ENCODE measurements at places on chromosomes 6 and 20. TPM values are rescaled to one million over a fixed set of nuclear protein-coding genes. Genes with fewer than 3 reads are reported as not detected.
A peak's percentile ranks its signal among the peaks of the same experiment; 100 is the strongest.

The LTA gene
- total RNA-seq = not detected

The ADGRB3 gene
- 5.7 TPM for total RNA-seq

The MYH7B gene
- 0.84 TPM for total RNA-seq

The TCEA2 gene
- total RNA-seq = 41.1 TPM

- DNase-seq = no peak
- H3K27me3 ChIP-seq = no peaks in the 10 kb centered on the region
- H3K4me1 ChIP-seq = no peaks in the 10 kb centered on the region
- no peak overlapping the region for H3K4me3 ChIP-seq
- H3K27ac ChIP-seq = no peak overlapping the region
These were observed 150.9 kb upstream of the HMGN3 start for GRCh38 chr6:79385333-79385732.

DNA sequence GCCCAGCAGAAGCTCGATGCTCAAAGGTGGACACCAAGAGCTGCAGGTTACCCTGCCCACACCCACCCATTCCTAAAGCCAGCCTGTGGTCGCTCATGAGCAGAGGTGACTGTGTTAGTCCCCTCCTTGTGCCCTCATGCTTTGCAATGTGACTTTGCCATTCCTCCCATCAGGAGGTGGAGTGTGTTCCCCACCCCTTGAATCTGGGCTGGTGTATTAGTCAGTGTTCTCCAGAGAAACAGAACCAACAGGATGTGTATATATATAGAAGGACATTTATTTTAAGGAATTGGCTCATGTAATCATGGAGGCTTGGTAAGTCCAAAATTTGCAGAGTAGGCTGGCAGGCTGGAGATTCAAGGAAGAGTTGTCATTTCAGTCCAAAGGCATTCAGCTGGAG, 54.4 kb upstream of the RNF24 start:
- DNase-seq = no peak
- H3K4me3 ChIP-seq = no peak overlapping the region
- H3K27me3 ChIP-seq = no peaks in the 10 kb centered on the region
- H3K27ac ChIP-seq = peak overlapping the region; percentile 66
- H3K4me1 ChIP-seq = peaks cover 37% of the 10 kb centered on the region

- peaks cover 4% of the 10 kb centered on the region for H3K36me3 ChIP-seq
- no peak overlapping the region for H3K27ac ChIP-seq
- H3K4me1 ChIP-seq = peaks cover 43% of the 10 kb centered on the region
- no peak overlapping the region for H3K4me3 ChIP-seq
These were observed 30.5 kb downstream of the FOXP4 start for GRCh38 chr6:41576667-41577066.

DNA sequence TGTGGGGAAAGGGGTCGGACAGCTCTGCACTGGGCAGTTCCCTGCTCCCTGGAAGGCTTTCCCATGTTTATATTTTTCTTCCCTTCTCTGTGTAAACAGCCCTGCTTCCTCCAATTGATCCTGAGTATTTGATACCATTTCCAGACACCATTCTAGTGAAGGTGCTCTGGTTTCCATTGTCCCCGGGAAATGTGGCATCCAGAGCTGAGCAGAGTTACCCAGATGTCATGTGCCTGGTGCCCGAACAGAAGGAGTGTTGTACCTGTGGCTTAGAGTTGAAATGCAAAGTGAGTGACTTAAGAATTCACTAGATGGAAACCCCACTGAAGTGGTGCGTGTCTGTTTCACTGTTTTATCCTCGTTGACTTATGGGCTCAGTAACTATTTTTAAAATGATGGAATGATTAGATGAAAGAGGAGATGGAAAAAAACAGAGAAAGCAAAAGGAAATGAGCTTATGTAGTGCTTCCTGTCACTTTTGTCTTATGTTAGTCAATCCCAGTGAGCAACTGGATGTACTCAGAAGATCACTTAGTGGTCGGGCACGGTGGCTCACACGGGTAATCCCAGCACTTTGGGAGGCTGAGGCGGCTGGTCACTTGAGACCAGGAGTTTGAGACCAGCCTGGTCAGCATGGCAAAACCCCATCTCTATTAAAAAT, 83.8 kb downstream of the SASH1 start:
- no peaks in the 10 kb centered on the region for H3K27me3 ChIP-seq
- H3K4me3 ChIP-seq = no peak overlapping the region
- no peak for DNase-seq
- peaks cover 44% of the 10 kb centered on the region for H3K4me1 ChIP-seq
- no peak overlapping the region for H3K27ac ChIP-seq

GRCh38 chr6:12335131-12335527, 45.0 kb downstream of the EDN1 start:
- DNase-seq = no peak
- no peaks in the 10 kb centered on the region for H3K4me1 ChIP-seq
- H3K27ac ChIP-seq = no peak overlapping the region
- no peak overlapping the region for H3K4me3 ChIP-seq
- no peaks in the 10 kb centered on the region for H3K36me3 ChIP-seq
- no peaks in the 10 kb centered on the region for H3K27me3 ChIP-seq

DNA sequence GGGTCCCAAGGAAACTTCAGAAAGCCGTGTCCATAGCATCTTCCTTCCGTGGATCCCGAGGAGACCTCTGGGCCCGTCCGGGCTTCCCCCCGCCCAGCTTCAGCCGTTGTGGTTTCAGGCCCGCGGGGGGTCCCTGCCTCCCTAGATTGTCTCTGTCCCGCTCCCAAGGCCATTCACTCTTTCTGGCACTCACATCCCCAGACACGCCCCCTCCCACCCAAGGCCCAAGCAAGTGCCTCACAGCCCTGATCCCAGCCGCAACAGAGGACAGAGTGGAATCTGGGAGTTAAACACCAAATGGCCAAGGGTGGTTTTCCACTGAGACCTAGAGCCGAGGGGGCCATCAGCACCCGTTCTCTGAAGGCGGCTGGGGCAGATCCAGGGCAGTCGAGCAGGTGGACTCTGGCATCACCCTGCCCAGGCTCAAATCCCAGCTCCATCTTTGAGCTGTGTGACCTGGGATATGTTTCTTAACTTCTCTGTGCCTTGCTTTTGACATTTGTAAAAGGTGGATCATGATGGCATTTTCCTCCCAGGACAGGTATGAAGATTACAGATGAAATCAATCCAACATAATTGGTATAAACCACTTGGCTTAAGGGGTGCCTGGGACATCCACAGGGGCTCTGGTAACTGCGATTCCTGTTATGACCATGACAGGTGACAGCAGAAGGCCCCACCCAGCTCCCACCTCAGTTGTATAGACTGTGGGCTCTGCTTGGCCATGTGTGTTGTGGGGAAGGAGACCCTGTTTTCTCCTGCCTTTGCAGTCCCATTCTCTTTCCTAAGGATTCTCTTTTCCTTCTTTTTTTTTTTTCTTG, 48.1 kb downstream of the CTCFL start:
- DNase-seq = no peak
- H3K27me3 ChIP-seq = no peaks in the 10 kb centered on the region
- H3K27ac ChIP-seq = peak overlapping the region; percentile 62

- H3K4me1 ChIP-seq = no peaks in the 10 kb centered on the region
- no peak overlapping the region for H3K4me3 ChIP-seq
- no peak overlapping the region for H3K27ac ChIP-seq
- no peaks in the 10 kb centered on the region for H3K36me3 ChIP-seq
These were observed 129.9 kb upstream of the CHD6 start for GRCh38 chr20:41748051-41748450.

DNA sequence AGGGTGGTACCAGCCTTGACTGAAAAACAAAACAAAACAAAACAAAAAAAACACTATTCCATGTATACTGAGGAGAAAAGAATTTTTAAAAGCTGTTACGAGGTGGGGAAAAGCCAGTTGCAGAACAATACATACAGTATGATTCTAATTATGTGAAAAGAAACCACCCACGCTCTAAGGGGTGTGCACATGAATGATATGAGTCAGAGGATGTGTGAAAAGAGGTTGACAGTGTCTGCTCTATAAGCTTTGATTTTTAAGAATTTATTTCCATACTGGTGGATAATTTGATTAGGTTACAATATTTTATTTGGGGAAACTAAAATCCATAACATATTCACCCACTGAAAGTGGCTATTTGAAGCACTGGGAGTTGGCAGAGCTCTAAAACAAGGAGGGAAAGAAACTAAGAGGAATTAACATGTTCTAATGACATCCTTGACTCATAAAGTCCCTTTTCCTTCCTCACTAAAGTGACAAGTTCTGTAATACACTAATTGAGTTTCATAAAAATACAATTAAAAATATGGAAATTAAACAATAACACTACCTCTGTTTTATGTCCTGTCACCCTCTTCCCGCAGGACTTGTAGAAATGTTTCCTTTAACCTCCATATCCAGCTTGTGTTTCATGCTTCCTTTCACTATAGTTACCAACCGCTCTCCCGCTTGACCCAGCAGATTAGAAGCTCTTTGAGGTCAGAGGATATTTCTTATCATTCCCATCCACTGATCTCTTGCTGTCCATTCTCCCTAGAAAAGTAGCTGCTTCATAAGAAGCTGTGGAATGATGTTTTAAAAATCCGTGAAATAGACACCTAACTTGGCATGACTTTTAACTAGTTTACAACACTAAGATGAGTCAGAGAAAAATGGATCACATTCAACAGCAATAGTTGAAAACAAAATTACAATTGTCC, 118.6 kb upstream of the CCDC28A start:
- no peaks in the 10 kb centered on the region for H3K4me1 ChIP-seq
- no peak for DNase-seq
- no peak overlapping the region for H3K27ac ChIP-seq
- H3K27me3 ChIP-seq = no peaks in the 10 kb centered on the region
- H3K36me3 ChIP-seq = no peaks in the 10 kb centered on the region

DNA sequence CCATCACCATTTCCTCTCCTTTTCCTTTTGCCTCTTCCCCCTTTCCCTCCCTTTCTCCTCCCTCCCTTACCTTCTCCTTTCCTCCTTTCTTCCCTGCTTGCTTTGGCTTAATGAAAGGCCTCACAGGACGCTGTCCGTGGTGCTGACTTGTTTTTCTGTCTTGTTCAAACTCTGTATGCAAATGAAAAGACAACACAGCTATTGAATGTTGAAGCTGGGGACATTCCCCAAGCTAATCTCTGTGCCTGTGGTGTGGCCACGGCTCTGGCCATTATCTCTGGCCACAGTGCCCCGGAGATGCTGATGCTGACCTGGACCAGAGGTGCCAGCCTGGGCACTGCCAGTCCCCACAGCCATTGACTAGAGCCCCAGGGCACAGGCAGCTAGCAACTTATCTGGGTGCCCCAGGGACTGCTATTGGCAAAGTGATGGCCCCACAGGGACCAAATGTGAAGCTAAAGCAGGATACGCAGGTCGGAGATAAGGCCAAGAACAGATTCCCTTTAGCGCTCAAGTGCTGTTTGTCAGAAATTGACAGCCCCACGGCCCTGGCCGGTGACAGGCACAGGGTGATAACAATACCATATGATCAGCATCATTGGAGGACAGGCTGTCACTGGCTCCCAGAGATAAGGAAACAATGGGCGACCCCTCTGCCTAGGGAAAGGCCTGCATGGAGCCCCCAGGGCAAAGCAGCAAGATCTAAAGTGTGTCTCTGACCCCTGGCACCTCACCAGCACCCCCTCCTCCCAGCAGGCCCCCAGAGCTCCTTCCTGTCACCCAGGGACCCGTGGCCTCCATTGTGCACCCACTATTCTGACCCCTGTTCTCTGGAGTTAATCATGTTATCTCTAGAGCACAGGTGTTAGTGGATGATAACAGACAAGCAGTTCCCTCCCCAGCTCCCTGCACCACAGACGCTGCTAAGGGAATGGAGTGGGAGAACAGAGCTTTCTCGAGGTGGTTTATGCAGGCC, 31.6 kb upstream of the SLC32A1 start:
- no peaks in the 10 kb centered on the region for H3K4me1 ChIP-seq
- no peaks in the 10 kb centered on the region for H3K27me3 ChIP-seq
- no peak overlapping the region for H3K4me3 ChIP-seq
- no peaks in the 10 kb centered on the region for H3K36me3 ChIP-seq
- H3K27ac ChIP-seq = no peak overlapping the region

DNA sequence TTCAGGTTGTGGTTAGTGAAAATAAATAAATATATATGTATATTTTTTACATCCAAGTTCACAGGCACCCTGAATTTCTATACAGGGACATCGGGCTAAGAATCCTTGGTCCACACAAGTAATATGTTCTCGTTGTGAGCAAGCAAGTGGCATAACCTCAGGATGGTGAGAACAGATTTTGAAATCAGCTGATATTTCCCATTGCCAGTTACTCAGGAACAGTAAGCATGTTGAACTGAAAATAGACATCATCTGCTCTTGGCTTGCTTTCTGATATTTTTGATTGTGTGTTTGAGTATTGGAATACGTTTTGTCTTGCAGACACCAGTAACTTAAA, 87.7 kb downstream of the TRMT6 start:
- no peak overlapping the region for H3K27ac ChIP-seq
- no peak overlapping the region for H3K4me3 ChIP-seq
- DNase-seq = no peak
- no peaks in the 10 kb centered on the region for H3K27me3 ChIP-seq
- peaks cover 27% of the 10 kb centered on the region for H3K4me1 ChIP-seq
- H3K36me3 ChIP-seq = no peaks in the 10 kb centered on the region

DNA sequence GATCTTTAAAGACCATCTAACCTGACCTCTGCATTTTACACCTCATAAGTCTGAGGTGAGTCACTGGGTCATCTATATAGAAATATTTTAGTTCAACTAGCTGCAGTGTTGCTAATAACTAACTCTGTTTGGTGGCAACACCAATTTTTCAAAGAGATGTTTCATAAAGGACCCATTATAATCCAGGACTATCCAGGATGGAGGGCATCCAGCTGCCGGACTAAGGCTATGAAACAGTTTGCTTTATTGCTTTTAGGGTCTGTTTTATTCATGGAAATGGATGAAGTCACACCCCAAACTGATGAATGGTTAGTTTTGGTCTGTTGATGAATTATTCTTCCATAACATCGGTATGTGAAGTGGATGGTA, 204.2 kb upstream of the GMDS start:
- peaks cover 8% of the 10 kb centered on the region for H3K4me1 ChIP-seq
- no peak overlapping the region for H3K27ac ChIP-seq
- DNase-seq = no peak
- H3K36me3 ChIP-seq = no peaks in the 10 kb centered on the region
- H3K4me3 ChIP-seq = no peak overlapping the region

- H3K4me3 ChIP-seq = no peak overlapping the region
- no peaks in the 10 kb centered on the region for H3K36me3 ChIP-seq
- no peak overlapping the region for H3K27ac ChIP-seq
- no peaks in the 10 kb centered on the region for H3K27me3 ChIP-seq
- no peak for DNase-seq
- peaks cover 8% of the 10 kb centered on the region for H3K4me1 ChIP-seq
These were observed 90.8 kb upstream of the QKI start for GRCh38 chr6:163323705-163324104.

DNA sequence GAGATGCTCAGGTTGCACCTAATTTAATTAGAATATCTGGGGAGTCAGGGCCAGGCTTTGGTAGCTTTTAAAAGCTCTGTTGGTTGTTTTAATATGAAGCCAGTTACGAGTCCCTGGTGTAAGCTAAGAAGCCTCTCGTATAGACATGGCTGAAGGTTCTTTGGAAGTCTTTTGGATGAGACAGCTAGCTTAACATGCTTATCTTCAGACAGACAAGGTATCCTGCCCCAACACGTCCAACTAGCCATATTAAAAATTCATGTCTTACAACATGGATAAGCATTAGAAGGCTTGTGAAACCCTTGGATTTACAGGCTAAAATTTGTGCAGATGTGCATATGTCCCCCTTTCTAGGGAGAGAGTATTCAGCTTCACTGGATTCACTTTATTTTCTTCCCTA, 105.7 kb upstream of the KCNK16 start:
- peaks cover 44% of the 10 kb centered on the region for H3K4me1 ChIP-seq
- H3K27me3 ChIP-seq = no peaks in the 10 kb centered on the region
- H3K4me3 ChIP-seq = no peak overlapping the region
- H3K27ac ChIP-seq = no peak overlapping the region
- peak; percentile 50 for DNase-seq

GRCh38 chr6:157952861-157953351, 28.8 kb upstream of the SYNJ2 start:
- no peak overlapping the region for H3K27ac ChIP-seq
- no peak overlapping the region for H3K4me3 ChIP-seq
- no peaks in the 10 kb centered on the region for H3K4me1 ChIP-seq
- DNase-seq = no peak

Measured in esophagus muscularis mucosa (tissue), 4 donors.